ENCODE measurements at places on chromosomes 3 and 15.

GRCh38 chr15:88769161-88769971 lies 33.9 kb upstream of the ACAN start:
- ATAC-seq = no peak

DNA sequence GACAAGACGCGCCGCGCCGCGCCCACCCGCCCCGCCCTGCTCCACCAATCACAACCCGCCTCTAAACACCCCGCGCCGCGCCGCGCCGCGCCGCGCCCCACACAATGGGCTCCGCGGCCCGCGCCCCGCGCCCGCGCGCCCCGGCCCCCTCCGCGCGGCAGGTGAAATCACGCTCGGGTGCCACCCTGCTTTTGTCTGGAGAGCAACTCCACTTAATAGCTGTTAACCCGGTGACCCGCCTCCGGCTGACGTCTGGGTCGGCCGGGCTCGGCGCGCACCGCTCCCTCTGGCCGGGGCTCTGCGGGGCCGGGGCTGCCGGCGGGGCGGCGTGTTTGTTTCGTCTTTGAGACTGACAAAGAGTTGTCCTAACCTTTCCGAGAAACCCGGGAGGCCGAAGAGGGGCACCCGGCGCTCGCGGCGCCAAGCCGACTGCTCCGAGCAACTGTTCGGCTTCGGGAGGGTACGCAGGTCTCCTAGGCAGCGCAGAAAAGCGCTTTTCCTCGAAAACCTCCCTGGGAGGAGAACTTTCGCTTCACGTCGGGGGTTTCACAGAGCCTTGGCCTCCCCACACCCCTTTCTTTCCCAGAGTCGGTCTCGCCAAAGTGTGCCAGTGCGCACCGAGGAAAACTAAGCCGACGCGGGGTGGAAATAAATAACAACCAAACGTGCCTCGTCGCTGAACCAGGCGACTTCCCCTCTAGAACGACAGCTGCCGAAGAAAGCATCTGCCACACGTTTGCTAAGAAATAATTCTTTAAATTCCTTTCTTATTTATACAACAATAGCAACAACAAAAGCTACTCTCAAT lies 518.4 kb downstream of the FOXP1 start:
- peak; percentile 31 for ATAC-seq

GRCh38 chr3:5251196-5251583 lies 63.7 kb downstream of the EDEM1 start:
- ATAC-seq = no peak

DNA sequence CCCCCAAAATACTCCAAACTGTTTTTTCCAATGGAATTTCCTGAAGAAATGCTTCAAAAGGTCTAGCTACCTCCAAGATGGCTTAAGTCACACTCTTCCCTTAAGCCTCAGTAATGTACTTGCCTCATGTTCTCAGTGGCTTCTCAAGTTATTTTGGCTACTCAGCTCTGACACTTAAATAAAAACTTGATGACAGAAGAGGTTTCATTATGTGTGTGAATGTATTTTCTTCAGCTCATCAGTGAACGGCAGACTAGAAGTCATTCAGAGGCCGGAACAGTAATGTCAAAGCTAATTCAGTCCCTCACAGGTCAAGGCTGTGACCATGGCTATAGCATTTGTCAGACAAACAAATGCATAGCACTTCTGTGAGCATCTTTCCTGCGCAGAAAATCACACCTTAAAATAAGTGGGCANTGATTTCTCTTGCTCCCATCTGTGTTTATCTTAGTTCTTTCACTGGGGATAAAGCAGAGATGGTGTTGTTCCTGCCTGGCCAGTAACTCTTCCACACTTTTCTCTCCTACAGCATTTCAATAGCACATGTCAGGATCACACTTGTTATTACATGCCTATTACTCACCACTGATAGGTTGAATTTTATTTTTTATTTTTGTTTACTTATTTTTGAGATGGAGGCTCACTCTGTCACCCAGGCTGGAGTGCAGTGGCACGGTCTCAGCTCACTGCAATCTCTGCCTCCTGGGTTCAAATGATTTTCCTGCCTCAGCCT lies 68.5 kb upstream of the PLCL2 start:
- ATAC-seq = no peak

DNA sequence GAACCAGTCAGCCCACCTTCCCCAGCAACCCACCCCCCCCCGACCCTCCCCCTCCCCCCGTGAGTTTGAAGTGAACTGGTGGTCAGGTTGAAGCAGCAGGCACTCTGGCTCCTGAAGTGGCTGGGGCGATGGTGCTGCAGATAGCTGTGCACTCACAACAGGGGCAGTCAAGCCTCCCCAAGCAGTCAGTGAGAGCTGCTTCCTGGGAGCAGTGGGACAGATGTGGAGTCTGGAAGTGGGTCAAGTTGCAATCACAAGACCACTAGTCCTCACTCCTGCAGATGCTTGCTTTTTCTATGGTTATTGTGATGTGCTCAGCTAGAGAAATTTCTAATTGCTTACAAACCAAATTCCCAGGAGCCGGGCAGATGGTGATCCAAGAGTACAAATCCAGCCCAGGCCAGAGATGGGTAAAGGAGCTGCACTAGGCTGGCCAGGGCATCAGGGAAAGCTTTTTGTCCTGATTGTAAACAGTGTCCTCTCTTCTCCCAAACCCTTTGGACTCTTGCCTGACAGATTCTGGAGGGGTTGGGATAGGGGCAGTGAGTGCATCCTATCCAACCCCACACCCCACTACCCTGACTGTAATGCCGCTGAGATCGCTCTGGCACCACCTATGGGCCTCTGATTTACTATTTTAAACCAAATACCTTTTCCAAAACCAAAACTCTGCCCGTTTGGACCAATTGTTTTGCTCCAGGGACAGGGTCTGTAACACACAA lies 9.8 kb upstream of the CLPX start:
- no peak for ATAC-seq

DNA sequence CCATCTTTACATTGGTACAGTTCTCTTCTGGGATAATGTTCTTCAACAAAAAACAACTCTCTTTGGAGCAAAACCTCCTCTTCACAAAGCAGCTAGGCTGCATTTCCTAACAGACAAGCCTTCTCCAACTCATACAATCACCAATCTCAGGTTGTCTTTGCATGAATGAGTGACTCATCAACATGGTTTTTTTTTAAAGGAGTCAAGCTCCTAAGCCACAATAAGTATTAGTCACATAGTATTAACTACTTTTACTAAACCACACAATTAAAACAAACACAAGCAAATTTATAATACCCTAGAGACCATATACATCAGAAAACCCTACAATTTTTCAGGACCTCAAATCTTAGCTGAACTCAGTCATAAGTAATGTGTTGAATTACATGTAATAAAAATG lies 137.4 kb downstream of the TBC1D5 start:
- ATAC-seq = peak; percentile 77

DNA sequence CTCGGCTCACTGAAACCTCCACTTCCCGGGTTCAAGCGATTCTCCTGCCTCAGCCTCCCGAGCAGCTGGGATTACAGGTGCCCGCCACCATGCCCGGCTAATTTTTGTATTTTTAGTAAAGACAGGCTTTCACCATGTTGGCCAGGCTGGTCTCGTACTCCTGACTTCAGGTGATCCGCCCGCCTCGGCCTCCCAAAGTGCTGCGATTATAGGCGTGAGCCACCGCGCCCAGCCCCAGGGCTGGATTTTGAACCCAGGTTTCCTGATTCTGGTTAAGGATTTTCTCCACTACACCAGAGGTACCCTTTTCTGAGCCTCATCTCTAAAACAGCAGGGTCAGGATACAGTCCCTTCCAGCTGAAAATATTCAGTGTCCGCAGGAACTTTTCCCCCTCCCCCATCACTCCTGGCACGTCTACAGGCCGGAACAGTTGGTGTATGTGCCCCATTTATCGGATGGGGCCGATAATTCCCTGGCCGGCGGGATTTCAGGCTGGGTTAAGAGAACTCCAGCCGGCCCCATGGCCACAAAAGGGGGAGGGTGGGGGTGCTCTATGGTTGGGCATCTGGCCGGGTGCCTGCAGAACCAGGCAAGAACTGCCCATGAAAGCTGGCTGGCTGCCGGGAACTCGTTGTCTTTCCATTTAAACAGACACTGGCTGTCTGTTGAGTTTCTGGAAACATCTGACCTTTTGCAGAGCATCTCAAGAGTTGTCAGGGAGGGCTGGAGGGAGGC lies 26.8 kb upstream of the SEMA4B start:
- peak; percentile 86 for ATAC-seq

- peak; percentile 93 for ATAC-seq
Observed at GRCh38 chr15:68352401-68353062, 75.0 kb downstream of the FEM1B start.

- no peak for ATAC-seq
Observed at GRCh38 chr15:86935841-86936240, 856.2 kb downstream of the AGBL1 start.

- peak; percentile 54 for ATAC-seq
Observed at GRCh38 chr3:119258915-119259314, 18.2 kb upstream of the B4GALT4 start.
